Hematopoietic multipotent progenitor cell treated with erythropoietin and hydrocortisone succinate and interleukin-3 and kit ligand, for 17 days (in vitro differentiated cells): ENCODE measurements at places on chromosomes 7 and 10.
A peak's percentile ranks its signal among the peaks of the same experiment; 100 is the strongest.

GRCh38 chr7:1494447-1494846, 9.7 kb downstream of the INTS1 start:
- DNase-seq = no peak

DNA sequence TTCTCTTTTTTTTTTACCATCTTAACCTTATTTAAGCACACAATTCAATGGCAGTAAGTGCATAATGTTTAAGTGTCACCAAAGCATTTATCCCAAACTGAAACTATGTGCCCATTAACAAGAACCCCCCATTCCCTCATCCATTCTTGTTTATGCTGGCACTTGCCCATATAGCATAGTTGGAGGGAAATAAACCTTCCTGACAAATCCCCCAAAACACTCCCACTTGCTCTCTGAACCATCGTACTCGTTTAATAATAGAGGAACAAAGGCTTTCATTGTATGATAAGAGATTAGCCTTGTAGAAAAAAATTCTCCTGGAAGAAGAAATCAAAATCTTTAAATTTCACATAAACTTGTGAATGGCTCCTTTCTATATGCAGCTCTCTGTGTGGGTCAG, 26.4 kb upstream of the KCNMA1 start:
- no peak for DNase-seq

DNA sequence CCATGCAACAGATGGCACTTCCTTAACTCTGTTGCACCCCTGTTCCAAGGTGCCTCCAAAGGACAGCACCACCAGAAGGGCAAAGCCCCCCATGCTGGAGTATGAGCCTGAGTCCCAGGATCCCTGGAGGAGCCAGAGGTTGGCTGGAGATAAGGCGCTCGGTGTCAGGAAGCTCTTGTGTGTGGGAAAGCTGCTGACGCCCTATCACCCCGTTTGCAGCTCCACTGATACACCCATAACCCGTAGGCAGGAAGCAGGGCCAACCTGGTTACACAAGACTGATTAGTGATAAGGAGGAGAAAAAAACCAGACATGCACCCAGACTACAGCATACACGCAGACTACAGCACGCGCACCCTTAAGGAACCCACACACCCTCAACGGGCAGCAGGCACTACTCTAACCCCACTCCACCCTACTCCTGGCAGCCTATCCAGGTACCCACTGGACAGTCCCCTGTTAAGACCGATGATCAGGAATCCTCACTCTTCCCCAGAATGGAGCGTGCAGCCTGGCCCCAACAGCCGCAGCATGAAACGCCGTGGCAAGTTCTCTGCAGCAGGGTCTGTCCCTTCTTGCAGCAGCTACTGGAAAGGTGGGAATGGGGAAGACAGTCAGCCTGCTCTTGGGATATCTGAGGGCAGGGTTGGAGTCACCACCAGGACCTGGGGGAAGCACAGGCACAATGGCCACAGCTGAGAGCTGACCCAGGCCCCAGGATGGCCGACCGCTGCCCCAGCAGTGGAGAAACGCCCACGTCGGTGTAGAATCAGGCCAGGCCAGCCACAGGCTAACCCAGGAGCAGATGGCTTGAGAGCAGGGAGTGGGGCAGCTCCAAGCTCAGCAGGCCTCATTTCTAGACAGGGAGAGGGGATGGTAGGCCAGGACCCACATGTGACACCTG, 38.3 kb upstream of the TUBB8 start:
- DNase-seq = no peak

DNA sequence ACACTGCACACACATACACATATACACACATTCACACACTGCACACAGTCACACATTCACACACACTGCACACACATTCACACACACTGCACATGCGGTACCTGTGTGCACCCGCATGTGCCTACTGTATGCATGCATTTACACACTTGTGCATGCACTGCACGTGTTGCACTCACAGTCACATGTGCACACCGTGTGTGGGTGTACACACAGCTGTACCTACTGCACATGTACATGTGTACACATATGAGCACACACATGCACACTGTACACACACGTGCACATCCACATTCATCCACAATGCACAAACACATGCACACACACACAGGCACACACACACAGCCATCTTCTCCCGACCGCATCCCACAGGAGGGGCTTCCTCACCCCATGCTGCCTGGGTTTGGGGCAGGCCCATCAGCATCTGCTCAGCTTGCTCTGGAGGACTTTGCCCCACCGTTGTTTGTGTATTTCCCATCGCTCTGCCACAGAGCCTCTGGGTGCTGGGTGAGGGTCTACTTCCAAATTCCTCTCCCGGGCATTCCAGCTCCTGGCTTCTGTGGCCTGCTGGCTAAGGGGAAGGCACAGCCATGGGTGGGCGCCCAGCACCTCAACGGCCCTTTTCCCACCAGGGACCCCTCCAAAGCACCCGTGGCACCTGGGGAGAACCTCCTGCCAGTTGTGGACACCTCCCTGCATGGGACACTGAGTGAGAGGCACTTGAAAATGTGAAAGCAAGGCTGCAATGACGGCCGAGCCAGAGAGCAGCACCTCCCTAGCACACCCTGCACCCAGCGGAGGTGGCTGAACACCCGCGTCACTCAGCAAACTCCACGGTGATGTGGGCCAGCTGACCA, 324.3 kb downstream of the PTPRN2 start:
- DNase-seq = no peak

DNA sequence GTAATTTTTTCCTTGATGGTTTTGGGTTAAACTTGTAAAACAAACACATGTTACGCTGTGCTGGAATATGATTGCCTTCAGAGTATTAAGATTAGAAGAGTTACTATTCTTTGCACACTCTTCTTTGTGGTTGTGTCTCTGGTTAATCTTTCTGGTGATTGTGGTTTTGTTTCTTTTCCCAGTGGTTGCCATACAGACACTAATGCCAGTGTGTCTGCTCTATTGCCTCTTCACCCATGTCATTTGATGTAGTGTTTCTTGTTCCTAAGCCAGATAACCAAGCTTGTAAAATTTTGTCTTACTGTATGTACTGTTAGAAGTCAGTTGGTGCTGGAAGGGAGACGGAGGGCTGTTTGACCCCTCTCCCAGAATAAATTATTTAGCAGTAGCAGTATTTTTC, 124.8 kb downstream of the PHTF2 start:
- DNase-seq = no peak

GRCh38 chr10:60820093-60820754, 41.9 kb downstream of the CDK1 start:
- DNase-seq = no peak

DNA sequence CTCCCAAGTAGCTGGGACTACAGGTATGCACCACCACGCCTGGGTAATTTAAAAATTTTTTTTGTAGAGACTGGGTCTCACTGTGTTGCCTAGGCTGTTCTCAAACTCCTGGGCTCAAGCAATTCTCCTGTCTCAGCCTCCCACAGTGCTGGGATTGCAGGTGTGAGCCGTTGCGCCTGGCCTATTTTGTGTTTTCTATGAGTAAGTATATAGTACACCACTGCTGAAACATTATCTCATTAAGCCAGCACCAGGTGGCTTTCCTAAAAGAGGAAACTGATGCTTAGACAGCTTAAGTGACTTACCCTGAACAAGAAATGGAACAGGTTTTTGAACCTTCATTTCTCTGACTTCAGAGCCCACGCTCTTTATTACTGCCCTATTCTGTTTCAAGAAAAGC, 7.8 kb upstream of the PTPN12 start:
- DNase-seq = no peak

- peak; percentile 24 for DNase-seq
These were observed 26.2 kb downstream of the ABLIM1 start for GRCh38 chr10:114631666-114632417.

DNA sequence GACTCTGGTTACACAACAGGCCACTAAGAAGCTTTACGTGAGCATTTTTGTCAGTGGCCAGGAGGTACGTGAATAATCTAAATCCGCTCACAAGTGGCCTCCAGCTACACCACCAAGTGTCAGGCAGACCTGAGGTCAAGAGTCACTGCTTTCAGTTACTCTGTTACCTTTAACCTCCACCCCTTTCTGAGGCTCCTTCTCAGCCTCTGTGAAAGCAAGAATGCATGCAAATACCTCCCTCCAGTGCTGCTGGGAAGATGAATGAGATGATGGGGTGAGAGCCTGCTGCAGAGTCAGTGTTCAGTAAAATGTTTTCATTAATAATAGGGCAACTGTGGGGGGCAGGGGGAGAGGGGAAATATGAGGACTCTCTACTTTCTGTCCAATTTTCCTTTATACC, 11.2 kb downstream of the DDC start:
- DNase-seq = no peak

DNA sequence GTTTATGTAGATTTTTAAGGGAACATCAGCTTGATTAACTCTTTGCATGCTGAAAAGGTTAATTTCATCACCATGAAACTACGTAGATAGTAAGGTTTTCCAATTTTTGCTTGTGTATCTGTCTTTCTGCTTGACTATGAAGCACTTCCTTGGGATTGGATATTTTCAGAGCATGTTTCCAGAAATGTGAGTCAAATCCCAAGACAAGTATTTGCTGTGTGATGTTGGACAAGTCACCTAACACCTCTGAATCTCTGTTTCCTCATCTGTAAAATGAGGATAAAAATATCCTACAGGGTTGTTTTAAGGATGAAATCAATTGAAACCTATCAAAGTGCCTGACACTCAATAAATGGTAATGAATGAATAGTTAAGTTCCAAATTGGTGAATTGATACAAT, 42.4 kb downstream of the ANK3 start:
- DNase-seq = no peak

DNA sequence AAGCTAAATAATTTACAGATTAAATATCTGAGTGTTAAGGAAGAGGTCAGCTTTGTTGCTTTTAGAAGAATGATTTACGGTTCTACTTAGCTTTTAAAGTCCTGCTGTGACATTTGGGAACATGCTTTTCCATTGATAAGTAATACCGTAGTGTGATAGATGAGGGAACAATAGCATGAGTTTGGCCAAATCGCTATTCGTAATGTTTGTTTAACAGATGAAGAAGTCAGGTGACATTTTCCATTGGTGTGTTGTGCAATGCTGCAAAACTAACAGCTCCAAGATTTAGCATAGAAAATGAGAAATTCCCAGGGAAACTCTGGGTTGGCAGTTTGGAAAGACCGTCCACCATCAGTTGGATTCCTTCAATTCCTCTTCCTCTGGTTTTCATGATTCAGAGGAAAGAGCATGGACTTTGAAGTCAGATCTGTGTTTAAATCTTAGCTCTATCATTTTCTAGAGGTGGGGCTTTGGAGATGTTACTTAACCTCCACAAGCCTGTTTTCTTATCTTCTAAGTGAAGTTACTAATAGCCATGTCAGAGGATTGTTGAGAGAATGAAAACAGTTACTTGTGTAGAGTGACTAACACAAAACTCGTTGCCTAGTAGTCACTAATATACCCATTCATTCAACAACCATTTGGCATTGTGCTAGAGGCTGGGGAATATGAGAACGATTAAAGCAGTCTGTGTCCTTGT, 140.4 kb upstream of the BMPER start:
- no peak for DNase-seq

- DNase-seq = no peak
These were observed 27.9 kb upstream of the ZEB1 start for GRCh38 chr10:31291123-31291522.

DNA sequence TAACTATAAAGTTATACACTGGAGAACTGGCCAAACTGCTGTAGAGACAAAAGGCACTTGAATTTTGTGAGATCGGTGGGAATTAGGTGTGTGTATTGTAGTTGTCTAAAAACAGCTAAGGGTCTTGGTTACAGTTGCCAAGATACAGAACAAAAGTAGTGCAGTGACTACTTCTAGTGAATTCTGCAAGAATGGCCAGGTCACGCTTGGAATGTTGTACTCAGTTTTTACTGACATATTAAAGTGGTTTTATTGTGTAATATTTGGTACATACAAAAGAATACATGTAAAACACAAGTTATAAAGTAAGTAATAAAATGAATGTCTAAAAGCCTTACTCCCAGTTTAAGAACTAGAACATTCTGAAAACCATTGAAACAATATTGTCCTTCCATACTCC, 42.4 kb downstream of the PRPF18 start:
- DNase-seq = no peak

DNA sequence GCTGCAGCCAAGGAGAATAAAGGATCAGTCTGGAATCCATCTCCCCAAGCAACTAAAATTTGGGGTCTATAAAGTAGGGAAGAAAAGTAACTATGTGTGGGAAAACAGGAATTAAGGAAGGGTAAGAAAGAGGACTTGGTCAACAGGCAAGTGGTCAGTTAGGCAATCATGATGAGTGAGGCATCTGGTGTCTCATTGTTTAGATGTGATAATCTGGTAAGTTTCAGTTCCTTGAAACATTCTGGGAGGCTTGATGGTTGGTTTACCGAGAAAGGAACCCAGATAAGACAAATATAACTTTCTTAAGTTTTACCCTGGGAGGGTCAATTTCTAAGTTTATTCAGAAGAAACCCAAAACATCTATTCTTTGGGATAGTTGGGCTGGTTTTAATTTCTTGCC, 22.3 kb downstream of the HYAL4 start:
- no peak for DNase-seq

- no peak for DNase-seq
These were observed 66.3 kb downstream of the C10orf143 start for GRCh38 chr10:130044067-130045061.
